NCI-H510A treated with DMSO at 0.1 percent for 48 hours (cell line): ENCODE measurements at places on chromosomes 1 and 21.

DNA sequence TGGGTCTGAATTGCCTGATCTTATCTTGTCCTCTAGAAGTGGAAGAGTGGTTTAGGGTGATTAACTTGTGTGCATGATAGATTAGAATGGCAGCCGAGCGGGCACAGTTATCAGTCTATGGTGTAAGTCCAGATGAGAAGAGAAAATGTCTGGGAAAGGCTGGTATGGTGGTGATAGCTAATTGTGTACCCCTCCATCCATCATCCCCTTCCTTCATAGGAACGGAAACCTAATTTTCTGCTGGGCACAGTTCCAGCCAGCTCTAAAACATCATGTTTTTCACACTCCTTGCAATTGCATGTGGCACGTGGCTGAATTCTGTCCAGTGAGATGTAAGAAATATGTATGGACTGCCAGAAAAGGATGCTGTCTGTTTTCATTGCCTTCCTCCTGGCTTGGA, 40.9 kb upstream of the ZP4 start:
- no peak for DNase-seq

- DNase-seq, result peak; percentile 68
These were observed 8.2 kb upstream of the TTLL10 start for GRCh38 chr1:1165485-1165884.

DNA sequence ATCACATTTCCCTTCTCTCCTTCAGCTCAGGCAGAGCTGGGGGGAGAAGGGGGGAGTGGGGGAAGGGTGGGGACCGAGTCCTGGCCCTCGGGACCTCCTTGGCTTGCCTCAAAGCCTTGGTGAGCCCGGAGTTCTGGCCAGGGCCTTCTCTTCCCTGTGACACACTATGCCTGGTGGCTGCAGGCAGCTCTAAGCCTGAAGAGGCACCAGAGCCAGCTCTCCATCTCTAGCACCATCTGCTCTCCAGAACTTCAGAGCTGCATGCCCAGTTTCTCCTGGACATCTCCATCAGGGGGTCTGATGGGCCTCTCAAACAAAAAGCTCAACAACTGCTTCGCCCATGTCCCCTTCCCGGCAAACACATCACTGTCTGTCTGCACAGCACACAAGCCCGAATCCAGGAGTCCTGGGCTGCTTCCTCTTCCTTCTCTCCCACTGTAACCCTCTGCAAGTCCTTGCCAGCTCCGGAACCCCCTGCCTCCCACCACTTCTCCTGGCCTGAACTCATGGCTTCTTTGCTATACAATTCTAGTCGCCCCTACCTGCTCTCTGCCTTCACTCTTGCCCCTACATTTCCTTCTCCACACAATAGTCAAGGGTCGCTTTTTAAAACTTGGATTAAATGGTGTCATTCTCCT, 26.5 kb downstream of the KIAA1614 start:
- DNase-seq, result no peak

- DNase-seq, result no peak
These were observed 140.3 kb upstream of the CSF3R start for GRCh38 chr1:36622741-36623648.

- no peak for DNase-seq
These were observed 4.9 kb upstream of the TTC22 start for GRCh38 chr1:54805981-54806381.

DNA sequence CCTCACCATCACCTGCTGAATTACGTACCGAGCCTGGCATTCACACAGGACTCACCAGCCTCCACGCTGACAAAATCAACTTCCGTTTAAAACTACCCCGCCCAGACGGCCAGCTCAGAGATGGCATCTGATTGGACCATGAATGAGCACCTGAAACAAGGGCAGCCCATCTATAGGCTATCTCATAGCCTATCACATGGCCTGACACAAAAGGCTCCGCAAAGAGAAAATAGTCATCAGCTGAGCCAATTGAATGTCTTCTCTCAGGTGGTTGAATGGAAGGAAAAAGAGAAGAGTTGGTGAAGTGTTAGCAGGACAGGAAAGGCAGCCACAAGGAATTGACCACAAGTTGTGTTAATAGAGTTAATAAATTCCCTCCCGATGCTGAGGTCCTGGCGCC, 50.6 kb upstream of the ZC3H12A start:
- no peak for DNase-seq

DNA sequence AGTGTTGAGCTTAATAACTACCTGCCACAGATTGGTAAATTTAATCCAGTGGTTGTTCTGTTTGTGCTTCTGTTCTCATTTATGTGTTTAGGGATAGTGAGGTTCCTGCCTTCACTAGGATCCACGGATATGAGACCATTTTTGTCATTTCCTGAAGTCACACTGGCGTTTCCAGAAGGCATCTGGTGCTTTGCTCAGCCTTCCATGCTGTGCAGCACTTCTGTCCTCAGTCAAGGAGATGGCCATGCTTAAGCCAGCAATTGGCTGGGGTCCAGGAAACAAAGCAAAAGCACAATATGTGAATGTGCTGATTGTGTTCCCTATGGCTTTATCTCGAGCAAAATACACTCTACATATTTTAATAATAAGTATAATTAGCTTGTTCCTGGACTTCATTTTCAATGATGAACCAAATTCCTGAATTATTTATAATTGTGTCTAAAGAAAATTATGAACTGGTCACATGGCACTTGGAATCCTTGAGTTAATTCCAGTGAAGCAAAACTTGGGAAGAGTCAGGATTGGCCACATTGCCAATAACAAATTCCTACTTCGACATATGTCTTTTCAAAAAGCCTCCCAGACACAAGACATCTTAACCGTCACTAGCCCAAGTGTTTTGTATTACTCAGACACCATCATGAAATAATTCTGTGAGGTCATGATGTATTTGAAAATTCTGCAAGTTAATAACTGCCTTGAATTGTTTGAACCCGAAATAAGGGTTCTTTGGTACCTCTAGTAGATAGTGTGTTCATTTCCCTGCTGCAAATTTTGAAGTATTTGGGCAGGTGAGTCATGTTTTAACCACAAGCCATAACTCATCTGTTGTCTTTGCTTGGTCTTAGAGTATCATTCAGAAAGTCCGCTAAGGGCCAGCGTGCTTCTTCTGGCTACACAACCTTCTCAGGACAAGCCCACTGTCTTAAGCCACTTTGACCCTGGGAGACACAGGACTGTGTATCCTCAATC, 412.4 kb downstream of the DISC1 start:
- DNase-seq, result peak; percentile 60

GRCh38 chr1:53622531-53622930, 116.4 kb downstream of the GLIS1 start:
- no peak for DNase-seq

- DNase-seq, result no peak
These were observed 36.1 kb upstream of the SLC25A33 start for GRCh38 chr1:9503001-9503675.

- DNase-seq, result peak; percentile 76
These were observed 118.7 kb downstream of the CASZ1 start for GRCh38 chr1:10677491-10678391.

DNA sequence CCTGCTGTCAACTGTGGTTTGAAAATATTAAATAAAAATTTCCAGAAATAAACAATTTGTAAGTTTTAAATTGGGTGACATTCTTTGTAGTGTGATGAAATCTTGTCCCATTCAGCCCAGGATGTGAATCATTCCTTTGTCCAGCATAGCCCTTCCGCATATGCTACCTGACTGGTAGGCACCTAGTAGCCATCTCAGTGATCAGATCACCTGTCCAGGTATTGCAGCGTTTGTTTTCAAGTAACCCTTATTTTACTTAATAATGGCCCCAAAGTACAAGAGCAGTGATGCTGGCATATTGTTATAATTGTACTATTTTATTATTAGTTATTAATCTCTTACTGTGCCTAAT, 351.6 kb upstream of the B3GALT2 start:
- no peak for DNase-seq

- no peak for DNase-seq
These were observed 250.3 kb downstream of the PTPRC start for GRCh38 chr1:198889101-198889500.

DNA sequence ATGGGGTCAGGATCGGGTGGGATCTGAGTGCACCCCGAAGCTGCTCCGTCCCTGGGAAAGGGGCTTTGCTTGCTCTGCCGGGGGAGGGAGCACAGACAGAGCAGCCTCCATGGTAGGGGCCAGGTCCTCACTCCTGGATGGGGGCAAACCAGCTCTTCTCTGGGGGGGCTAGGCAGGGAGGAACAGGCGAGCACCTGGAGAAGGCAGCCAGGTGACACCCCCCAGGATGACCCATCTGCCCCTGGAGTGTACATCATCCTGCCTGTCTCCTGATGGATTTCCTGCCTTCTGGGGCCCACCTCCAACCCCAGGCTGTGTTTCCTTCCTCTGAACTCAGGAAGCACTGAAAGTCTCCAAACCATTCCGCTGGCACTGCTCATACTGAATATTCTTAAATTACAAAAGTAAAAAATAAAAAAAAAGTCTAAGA, 248.0 kb downstream of the RHOU start:
- DNase-seq, result no peak

GRCh38 chr1:24586970-24587820, 31.3 kb downstream of the NCMAP start:
- DNase-seq, result peak; percentile 47

DNA sequence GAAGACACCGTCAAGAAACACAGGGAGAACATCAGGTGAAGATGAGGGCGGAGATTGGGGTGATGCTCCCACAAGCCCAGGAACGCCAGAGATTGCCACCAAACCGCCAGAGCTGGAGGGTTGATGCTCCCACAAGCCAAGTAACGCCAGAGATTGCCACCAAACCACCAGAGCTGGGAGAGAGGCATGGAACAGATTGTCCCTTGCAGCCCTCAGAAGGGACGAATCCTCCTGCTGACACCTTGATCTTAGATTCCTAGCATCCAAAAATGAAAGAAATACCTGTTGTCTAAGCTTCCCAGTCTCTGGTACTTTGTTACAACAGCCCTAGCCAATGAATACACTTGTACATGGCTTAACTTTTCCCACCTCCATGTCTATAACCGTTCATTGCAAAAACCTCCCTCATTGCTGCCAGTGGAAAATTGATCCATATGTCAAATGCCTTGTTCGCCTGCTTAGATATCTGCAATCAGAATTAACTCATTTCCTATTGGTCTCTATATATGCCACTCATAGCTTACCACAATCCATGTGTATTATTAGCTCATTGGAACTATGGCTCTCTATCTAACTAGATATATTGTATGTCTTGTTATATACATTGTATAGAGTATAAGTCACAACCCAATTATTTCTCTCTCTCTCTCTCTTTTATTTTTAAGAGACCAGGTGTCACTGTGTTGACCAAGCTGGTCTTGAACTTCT, 127.4 kb downstream of the ADSS2 start:
- no peak for DNase-seq

DNA sequence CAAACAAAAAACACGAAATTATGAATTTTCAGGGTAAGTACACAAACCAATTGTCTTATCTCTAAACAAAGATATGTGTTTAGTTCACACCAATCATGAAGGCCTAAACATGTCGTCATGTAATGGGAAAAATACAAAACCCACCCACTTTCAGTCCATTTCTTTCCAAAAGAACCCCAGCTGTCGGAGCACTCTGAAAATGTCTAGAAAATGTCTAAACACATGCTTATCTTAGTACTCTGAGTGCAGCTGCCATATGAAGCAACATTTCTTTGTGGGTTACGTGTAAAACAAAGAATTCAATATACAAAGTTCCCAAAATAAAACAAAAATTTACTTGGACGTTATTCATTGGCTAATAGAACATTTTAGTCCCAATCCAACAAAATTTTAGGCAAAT, 22.7 kb downstream of the SERBP1 start:
- no peak for DNase-seq

GRCh38 chr1:22529901-22530621, 33.2 kb upstream of the EPHA8 start:
- DNase-seq, result no peak

- DNase-seq, result no peak
These were observed 124.3 kb downstream of the DISC1 start for GRCh38 chr1:231750818-231751362.
